ENCODE measurements at places on chromosomes 6 and 20.

DNA sequence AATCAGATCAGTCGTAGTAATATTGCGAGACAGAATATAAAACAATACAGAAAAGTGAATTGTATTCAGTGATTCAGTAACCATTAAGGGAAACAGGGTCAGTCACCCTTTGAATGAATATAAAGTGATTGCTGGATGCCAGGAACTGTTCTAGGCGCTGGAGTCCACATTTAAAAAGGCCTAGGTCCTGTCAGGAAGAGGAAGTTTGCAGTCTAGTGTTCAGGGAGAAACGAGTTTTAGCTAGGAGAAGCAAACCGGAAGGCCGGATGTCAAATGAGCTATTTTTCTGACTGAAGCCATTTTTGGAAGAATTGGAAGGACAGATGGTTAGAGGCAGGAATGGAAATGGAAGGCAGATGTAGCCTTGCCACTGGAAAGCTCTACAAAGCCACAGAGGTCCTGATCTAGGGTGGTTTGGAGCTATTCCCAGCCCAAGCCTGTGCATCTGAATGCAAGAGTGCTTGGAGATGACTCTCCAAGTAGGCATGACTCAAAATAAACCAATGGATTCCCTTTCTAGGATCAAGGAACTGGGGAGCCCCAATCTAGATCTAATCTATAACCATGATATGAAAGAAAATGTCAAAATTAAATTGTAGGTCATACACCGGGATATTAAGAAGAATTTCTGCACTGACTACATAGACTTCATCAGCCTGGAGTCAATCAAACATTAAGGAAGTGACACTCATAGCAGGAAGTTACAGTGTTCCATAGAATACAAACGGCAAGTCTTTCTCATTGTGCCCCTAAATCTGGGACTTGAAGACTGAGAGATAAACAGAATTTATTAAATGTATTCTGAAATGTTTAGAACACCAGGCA, 36.8 kb upstream of the CDKAL1 start:
- no peak for DNase-seq

- DNase-seq: no peak
Measured at GRCh38 chr6:139533171-139533570, 158.7 kb upstream of the CITED2 start.

GRCh38 chr6:107418118-107418517, 41.2 kb downstream of the PDSS2 start:
- DNase-seq: no peak

DNA sequence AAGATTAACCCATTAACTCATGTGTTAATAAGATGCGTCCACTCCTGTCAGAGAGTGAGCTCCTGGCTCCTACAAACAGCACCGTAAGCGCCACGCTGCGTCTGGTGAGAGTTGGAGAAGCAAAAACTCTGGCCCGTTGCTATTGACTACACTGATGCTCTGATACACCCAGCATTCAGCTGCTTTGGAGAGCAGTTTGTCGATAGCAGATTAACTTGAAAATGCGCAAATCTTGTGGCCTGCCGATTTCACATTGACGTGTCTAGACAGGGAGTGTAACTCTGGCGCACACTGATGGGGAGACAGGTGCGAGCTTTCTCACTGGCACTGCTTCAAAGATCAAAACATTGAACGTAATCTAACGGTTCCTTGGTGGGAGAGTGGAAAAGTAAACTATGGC, 151.7 kb upstream of the RPS6KA2 start:
- DNase-seq: no peak

GRCh38 chr6:161033667-161034066, 42.1 kb downstream of the MAP3K4 start:
- no peak for DNase-seq

- DNase-seq: no peak
Measured at GRCh38 chr6:100382767-100383195, 81.9 kb downstream of the SIM1 start.

DNA sequence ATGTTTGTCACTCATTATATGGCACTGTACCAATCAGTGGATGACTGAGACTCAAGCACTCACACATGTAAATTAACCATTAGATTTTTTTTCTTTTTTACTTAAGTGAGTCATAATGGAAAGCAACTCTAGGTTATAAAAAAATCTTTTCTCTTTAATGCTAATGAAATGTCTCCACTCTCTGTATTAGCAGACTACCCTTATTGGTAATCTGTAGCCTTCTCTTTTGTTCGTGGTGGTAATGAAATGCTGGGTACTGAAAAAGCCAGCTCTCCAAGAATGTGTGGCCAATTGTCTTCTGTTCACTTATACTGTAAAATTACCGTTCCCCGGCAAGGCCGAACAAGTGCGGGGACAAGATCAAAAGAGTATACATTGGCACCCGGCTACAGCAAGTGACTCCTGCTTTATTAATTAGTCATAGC, 69.0 kb downstream of the AFG1L start:
- DNase-seq: no peak

DNA sequence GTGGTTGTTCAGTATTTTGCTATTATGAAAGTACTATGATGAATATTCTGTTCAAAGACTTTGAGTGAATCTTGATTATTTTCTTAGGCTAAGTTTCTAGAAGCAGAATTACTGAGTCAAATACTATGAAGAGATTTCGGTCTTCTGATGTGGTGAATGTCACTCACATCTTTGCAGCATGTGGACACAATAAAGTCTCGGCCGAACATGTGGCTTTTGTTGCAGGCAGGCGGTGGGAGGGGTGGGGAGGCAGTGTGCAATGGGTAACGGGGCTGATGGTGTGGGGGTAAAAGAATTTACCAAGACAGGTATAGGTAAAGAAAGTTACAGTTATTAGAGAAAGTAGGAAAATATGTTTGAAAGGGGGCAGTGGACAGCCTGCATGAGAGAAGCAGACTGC, 156.4 kb upstream of the DTNBP1 start:
- no peak for DNase-seq
